HuH-7 (cell line): ENCODE measurements at places on chromosomes 2 and 18.

GRCh38 chr2:200054681-200055468, 99.5 kb downstream of the MAIP1 start:
- peak; percentile 40 for DNase-seq

GRCh38 chr2:95220449-95220848, 13.1 kb downstream of the ZNF892 start:
- DNase-seq: no peak

GRCh38 chr2:120342446-120342845, 3.5 kb upstream of the INHBB start:
- no peak for DNase-seq

DNA sequence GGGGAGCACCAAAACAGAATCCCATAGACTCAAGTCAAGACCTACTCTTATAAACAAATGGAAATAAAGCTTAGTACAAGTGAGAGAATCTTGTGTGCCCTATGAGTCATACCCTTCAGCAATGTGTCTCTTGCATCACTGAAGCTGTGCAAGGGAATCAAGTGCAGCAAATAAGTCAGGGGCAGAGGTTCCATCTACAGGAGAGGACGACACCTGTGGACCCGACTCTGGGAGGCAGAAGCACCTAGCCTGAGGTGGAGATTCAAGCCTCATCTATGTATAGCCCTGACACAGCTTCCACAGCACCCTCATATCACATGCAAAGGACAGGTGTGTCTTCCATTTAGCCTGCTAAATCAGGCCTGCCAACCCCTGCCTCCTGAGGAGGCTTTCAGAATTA, 298.2 kb downstream of the CNTNAP5 start:
- DNase-seq: no peak

GRCh38 chr18:76530846-76531245, 35.8 kb upstream of the ZNF516 start:
- DNase-seq: no peak

- no peak for DNase-seq
These were observed 214.0 kb downstream of the TGIF1 start for GRCh38 chr18:3663870-3664512.

- no peak for DNase-seq
These were observed 181.7 kb upstream of the SPRED2 start for GRCh38 chr2:65613968-65614555.

- DNase-seq: peak; percentile 43
These were observed 37.8 kb downstream of the PCBP1 start for GRCh38 chr2:70124983-70125480.

DNA sequence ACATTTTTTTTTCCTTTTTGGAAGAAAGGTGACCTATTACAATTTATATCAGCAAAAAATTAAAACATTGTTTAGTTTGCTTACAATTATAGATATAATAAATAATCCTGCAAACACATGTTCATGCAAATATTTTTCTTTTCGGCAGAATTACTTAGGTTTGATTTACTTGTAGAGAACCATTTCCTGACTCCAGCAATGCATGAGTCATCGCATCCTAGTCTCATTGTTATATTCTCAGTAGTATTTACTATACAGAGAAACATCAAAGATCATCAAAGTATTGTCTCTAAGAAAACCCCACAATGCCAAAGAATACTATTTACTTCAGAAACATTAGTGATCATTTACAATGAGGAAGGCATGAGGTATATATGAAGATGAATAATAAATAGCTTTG, 40.4 kb upstream of the MTIF2 start:
- no peak for DNase-seq

DNA sequence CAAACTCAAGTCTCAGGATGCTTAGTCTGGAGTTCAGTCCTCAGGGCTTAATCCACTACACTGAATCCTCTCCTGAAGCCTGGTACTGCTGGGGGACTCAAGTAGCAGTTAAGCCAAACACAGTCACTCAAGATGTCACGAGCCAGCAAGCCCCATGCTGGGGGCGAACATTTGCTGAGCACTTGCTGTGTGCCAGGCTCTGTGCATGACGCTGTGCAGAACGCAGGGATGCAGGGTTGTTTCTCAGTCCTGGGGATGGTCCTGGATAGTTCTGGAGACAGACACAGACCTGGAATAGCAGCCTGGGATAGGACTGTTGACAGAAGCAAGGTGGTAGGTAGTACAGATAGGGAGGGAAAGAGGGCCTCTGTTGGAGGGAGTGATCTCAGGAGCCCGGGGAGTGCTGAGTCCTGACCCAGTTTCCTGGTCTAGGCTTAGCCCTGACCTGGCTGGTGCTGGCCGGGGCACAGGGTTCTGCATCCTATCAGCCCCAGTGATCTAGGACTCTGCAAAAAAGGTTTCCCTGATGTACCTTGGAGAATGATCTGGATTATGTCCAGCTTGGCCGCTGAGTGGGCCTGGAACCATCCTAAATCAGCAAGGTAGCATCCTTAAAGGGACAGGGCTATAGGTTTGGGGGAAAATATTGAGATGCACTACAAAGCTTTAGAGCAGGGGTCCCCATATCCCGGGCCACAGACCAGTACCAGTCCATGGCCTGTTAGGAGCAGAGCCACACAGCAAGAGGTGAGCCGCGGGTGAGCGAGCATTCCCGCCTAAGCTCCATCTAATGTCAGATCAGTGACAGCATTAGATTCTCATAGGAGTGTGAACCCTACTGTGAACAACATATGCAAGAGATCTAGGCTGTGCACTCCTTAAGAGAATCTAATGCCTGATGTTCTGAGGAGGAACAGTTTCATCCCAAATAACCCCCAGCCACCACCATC, 54.7 kb upstream of the OTOF start:
- no peak for DNase-seq

DNA sequence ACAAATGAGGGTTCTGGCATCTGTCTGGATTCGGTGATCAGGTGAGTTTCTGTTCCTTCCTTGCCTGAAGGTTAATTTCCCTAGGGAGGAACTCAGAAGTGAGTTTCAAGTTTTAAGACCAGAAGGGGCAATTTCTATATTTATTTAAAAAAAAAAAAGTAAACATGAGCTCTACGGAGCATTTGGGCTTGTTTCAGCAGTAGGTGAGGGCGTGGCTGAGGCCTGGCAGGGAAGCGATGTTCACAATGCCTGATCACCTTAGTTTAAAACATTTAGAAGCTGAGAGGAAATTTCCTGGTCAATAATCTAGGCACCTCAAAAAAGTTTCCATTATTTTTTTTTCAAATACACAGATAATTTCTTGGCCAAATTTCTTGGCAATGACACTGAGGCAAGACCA, 629.1 kb downstream of the DPP10 start:
- no peak for DNase-seq

DNA sequence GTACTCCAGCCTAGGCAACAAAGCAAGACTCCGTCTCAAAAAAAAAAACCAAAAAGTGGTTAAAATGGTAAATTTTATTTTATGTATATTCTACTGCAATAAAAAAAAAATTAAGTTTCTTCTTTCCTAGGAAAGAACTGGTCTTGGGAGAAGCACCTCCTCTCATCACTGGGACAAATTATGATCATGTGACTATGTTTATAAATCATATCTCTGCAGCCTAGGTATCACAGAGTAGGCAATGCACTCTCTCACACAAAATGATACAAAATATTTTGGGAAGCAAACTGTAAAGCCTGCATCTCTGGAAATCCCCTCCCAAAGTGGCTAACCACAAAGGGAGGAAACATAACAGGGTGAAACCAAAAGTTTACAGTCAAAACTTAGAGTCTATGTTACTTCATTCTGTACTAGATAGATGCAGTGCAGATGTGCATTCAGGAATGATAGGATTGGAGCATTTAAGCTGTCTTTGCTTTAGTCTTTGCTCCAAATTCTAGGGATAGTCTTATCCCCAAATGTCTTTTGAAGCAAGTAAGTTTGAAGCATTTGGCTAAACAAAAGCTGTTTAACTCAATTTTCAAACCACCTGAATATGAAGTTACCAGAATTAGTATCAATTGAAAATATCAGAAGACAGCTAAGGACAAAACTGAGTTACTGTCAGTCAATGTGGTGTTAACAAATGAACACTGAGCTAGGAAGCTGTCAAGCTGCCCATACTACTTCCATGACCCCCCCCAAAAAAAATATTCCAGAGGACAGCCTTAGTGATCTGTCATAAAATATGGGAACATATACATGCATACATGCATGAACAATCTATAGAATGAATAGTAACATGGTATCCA, 21.1 kb upstream of the MALT1 start:
- no peak for DNase-seq

DNA sequence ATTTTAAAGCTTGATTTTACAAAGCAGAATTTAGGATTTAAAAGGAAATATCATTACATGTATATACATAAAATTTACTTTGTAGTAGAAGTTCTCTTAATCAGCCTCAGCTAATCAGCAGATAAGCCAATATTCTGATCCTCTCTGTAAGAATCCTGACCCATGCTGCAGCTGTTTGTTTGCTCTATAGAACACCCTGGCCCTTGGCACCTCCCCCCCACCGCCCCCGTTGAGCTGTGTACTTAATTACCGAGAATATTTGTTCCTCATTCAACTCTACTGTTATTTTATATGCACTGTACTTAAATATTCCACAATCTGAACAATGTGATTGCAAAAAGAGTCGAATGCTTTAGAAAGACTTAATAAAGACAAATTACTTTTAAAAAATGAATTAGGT, 98.0 kb downstream of the EVA1A start:
- DNase-seq: no peak

GRCh38 chr2:196165016-196165415, 6.4 kb downstream of the STK17B start:
- no peak for DNase-seq

- DNase-seq: no peak
These were observed 11.5 kb downstream of the TNFRSF11A start for GRCh38 chr18:62336618-62337017.

GRCh38 chr18:59423259-59423658, 64.2 kb upstream of the LMAN1 start:
- DNase-seq: no peak

DNA sequence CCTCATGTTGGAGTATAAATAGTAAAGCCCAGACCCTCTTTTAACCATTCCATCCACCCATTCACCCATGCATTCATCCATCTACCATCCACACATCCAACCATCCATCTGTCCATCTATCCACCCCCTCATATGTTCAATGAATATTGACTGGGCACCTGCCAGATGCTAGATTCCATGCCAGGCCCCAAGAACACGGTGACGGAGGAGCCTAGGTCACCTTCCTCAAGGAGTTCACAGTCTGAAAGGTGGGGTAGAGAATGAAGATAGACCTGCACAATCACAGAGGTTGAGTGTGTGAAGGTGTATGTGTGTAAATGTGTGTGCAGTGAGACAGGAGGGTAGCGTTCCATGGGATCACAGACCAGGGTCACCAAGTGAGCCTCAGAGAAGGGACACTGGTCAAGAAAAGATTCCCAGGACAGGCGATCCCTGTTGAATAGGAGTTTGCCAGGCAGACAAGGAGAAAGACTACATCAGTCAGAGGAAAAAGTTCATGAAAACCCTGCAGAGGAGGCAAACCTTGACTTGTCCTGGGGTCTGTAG, 287.2 kb downstream of the CYP26B1 start:
- no peak for DNase-seq

DNA sequence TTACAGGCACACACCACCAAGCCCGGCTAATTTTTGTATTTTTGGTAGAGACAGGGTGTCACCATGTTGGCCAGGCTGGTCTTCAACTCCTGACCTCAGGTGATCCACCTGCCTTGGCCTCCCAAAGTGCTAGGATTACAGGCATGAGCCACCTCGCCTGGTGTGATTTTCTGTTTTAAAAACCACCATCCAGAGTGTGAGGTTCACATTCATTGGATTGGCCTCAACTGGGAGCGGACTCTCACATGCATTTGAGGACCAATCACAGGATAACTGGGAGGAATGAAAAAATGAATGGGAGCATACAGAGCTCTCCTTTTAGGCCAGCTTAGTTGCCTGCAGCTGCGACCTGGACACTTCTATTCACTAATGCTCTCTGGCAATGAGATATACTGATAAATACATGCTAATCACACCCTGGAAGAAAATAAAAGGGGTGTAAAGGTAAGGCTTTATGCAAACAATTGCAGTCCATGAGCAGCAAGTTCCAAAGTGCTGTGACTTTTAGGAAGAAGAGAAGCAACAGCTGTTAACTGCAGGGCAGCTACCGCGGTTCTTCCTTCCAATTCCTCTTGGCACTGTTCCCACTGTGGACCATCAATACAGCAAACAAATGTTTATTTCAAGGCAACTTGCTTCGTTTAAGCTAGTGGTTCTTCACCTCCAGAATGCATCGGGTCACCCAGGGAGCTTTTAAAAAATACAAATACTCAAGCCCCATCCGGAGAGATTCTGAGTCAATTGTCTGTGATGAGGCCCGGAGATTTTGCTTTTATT, 49.5 kb upstream of the FZD5 start:
- DNase-seq: no peak

DNA sequence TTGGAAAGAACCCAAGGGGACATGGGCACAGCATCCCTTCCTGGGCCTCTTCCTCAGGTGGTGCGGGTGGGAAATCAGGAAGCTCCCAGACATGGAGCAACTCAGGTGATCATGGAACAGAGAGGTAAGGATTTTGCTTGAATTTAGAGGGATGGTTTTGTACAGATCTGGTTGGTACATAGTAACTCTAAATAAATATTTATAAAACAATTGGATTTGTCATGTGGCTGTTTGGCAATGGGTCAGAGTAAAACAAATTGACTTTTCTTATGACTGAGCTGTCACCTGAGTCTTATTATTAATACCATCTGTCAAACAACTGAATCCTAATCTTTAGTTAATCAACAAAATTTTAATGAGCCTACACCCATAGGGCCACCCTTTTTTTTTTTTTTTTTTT, 19.4 kb upstream of the TMEM178A start:
- DNase-seq: no peak

DNA sequence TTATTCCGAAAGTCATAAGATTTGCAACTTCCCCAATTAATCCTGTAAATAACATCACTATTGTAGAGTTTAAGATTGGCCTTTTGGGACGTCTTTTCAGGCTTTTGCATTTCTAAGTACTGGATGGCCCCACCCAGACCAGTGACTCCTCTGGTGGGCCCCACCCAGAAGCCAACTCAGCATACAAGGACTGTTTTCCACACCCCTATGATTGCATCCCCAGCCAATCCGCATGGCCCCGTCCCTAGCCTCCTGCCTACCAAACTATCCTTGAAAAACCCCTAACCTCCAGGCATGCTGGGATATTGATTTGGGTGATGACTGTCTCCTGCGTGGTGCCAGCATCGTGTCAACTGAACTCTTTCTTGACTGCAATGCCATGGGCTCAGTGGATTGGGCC, 24.5 kb upstream of the TGIF1 start:
- no peak for DNase-seq
